Bronchial epithelial cell (primary cell): ENCODE measurements at places on chromosomes 3 and 15. TPM values are rescaled to one million over a fixed set of nuclear protein-coding genes. Genes with fewer than 3 reads are reported as not detected.

PRSS50 gene
- total RNA-seq, result not detected in 2 replicates

SPPL2A gene
- total RNA-seq, result 64.5 and 75.0 TPM in 2 replicates

TM4SF1 gene
- total RNA-seq, result 23.2 and 63.9 TPM in 2 replicates

PARP15 gene
- 0.13 and 0.26 TPM in 2 replicates for total RNA-seq

SLC22A14 gene
- 0.26 and 0.64 TPM in 2 replicates for total RNA-seq

NDUFB4 gene
- 9.7 and 20.4 TPM in 2 replicates for total RNA-seq

MOBP gene
- not detected in 2 replicates for total RNA-seq

PAK6 gene
- total RNA-seq, result 11.6 and 11.8 TPM in 2 replicates

XIRP1 gene
- total RNA-seq, result not detected in 2 replicates
